ENCODE measurements at places on chromosomes 4 and X.

DNA sequence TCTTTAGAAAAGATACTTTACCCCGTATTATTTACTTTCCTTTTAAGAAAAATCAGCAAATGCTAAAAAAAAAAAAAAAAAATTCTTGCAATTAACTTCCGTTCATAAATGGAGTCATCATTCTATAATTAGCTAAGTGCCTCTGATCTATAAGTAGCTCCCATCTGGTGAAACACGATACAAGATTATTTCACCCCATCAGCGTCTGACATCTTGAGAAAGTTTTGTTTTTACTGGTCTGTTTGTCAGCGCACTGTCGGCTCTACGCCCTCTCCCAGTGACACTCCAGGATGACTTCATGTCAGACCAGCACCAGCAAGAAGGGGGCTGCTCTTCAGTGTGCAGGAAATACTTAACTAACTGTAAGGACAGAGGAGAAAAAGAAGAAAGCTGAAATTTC lies 108.3 kb downstream of the AFAP1 start:
- DNase-seq: no peak

DNA sequence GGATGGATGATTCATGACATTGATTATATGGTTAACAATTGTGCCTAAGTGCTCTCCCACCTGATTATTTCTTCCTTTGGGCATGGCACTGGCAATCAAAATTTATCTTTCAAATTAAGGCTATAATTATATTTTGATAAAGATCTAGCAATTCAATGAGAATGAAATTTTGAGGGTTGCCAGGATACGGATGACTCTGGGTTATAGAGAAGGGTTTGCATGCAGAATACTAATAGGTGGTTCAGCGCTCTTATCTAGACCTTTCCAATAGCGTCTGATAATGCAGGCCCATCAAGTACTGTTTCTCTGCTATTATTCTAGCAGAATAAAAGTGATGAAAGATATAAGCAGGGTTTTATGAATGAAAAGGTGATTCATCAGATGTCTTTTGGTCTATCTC lies 74.9 kb upstream of the SCML1 start:
- no peak for DNase-seq

GRCh38 chr4:94762326-94762725 lies 4.6 kb downstream of the BMPR1B start:
- no peak for DNase-seq

DNA sequence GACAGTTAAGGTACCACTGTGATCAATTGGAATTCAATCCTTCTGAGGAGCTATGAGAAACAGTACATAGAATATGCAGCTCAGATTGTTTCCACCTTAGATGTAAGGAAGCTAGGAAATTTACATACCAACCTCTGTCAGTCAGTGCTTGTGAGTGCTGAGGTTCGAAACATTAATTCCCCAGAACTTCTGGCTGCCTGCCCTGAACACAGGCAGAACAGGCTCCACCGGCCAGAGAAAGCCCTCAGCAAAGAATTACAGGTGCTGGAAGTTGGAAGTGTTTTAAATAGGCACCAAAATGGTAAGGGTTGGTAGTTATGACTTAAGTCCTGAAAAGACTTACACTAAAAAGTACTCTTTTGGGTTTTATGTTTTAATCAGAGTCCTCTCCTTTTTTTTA lies 651.8 kb downstream of the C4orf33 start:
- no peak for DNase-seq

GRCh38 chr4:25776795-25777194 lies 86.0 kb downstream of the SEL1L3 start:
- no peak for DNase-seq

DNA sequence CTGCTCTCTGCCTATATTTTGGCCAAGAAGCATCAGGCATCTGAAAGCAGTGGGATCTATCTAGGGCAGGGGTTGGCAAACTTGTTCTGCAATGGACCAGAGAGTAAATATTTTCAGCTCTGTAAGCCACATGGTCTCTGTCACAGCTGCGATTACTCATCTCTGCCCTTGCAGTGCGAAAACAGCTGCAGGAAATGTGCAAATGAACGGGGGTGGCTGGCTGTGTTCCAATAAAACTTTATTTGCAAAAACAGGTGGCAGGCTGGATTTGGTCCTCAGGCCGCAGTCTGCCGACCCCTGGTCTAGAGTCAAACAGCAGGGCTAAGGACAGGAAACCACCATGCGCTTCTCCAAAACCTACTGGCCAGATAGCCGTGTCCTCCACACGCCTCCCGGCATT lies 48.6 kb downstream of the ACOX3 start:
- peak; percentile 83 for DNase-seq

DNA sequence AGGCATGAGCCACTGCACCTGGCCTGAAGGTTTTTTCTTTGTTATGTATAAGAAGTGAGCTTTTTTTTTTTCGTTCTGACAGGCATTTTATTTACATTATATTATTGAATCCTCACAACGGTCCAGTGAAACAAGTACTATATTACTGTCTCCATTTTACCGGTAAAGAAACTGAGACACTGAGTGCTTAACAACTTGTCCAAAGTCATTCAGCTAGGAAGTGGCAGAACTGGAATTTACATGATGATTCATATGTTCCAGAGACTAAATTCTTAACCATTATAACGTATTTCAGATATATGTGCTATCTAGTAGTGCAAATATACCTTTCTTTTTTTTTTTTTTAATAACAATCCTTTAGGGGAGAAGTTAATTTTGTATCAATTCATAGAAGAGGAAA lies 18.4 kb upstream of the SLC6A14 start:
- no peak for DNase-seq

DNA sequence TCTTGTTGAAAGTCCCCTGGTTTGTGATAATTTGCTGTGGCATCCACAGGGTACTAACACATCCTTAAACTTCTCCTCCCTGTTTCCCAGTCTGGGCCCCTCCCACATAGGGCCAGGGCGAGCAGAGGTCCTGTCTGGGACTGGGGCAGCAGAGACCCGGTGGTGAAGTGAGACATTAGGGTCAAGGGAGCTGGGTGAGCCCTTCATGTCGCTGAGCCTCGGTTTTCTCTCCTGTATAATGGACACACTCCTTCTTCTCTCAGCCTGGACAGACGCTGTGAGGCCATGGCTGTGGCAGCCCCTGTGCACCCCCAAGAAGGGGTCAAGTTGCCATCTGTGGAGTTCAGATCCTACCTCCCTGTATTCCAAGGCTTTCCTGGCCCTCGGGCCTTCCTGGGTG lies 33.0 kb upstream of the HMX1 start:
- no peak for DNase-seq

DNA sequence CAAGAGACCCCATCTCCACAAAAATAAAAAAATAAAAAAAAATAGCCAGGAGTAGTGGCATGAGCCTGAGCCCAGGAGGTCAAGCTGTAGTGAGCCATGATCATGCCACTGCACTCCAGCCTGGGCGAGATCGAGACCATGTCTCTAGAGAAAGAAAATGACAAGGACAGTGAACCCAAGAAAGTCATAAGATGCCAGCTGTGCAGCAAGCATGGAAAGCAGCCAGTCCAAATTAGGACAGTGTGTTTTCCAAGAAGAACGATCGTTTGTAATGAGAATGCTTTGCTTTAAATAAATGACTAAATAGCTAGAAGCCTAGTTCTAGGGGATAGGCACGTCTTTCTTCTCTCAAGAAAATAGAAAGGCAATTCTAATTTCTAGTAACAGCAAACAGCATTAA lies 58.4 kb upstream of the MSANTD1 start:
- DNase-seq: peak; percentile 16

DNA sequence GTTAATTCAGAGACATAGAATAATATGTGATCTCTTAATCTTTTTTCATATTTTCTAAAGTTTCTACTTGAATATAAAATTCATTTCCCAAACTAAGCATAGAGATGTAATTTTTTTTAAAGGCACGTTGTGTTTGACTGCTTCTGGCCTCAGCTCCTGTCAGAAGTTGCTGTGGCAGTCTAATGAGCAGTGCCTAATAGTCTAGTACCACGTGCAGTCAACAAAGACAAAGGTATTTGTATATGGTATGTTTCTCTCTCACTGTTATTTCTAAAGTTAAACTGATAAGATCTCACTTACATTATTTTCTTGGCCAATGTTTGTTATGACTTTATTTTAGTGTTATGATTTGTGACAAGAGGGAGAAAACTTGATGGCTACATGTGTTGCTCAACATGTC lies 48.6 kb upstream of the MCUB start:
- DNase-seq: no peak

DNA sequence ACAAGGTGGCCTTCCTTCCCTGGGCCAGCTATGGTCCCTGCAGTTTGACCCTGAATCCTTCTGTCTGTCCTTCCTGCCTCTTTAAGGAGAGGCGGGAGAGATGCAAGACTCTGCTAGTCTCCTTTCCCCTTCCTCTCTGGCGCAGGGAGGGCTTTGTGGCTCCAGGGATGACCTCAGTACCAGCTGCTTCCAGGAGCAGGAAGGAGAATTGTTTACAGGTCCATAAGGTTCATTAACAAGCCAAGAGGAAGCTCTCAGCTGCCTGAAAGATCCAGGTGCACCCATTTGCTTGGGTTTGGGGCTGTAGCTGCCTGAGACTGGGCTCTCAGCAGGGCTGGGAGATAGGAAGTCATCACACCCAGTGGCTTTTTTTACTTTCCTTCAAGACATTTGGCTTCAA lies 4.0 kb upstream of the FATE1 start:
- DNase-seq: no peak

GRCh38 chrX:66635360-66635759 lies 3.5 kb downstream of the EDA2R start:
- DNase-seq: no peak

DNA sequence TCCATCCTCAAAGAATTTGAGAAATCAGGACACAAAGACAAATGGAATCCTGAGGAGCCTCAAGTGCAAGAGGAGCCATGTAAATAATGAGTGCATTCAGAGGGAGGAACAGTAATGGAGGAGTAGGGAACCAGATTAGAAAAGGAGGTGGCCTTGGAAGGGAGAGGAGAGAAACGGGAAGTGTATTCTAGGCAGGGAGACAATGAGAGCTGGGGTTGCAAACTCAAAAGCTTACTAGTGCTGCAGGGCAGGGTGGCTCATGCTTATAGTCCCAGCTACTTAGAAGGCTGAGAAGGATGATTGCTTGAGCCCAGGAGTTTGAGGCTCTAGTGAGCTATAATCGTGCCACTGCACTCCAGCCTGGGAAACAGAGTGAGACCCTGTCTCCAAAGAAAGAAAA lies 113.2 kb upstream of the LSM6 start:
- DNase-seq: no peak

GRCh38 chrX:66328950-66329596 lies 165.0 kb downstream of the HEPH start:
- no peak for DNase-seq

DNA sequence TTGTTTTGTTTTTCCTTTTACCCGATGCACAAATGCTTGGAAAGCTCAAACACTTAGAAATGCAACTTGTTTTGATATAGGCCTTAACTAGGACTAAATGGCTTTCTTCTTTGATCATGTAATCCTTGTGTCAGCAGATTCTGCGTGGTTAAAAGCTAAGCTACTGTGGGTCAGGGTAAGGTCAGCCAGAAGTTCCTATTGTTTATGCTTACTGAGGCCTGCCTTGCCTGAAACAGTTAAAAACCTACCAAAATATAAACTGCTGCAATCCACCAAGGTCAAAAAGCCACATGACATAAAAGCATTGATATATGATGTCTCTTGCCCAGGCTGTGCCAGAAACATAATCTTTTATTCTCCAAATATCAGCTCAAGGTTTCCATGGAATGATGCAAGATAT lies 223.4 kb downstream of the FAM47B start:
- no peak for DNase-seq

DNA sequence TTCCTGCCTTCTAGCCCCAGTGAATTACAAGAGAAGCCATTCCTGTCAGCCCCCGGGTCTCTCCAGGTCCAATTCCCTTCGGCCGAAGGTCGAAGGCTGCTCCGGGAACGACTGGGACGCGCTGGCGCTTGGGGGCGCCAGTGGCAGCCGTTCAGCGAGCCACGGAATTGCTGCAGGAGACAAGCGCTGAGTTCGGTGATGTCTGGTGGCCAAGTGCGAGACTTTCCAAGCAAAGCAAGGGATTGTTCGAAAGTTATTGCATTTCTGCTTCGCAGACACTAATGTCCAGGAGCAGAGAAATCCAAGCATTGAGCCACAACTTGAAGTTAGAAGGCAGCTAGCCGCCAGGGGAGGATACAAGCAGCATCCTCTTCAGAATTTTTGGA lies 1.1 kb upstream of the DKK2 start:
- peak; percentile 42 for DNase-seq

GRCh38 chr4:101792056-101792590 lies 1.6 kb downstream of the BANK1 start:
- no peak for DNase-seq

GRCh38 chr4:73446336-73446938 lies 10.4 kb downstream of the AFP start:
- DNase-seq: peak; percentile 47

DNA sequence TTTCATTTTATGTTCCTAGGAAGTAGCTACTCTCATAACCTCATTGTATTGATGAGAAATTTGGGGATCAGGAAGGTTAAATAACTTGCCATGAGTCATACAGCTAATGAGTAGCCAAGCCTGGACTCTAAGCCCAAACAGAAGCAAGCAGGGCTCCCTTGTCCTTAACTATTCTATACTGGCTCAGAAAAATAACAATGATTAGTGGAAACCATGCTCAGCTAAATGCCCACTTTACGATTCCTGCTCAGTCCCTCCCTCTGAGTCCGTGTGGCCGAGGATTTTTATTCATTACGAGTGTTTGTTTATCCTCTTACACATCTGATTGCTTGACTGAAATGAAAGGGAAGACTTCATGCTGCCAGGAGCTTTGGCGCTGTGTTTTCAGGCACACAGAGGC lies 100.9 kb downstream of the SLC34A2 start:
- no peak for DNase-seq
